ENCODE measurements at places on chromosomes 16 and 17. TPM values are rescaled to one million over a fixed set of nuclear protein-coding genes. Genes with fewer than 3 reads are reported as not detected.

- no peak for DNase-seq
- H3K4me3 ChIP-seq = no peak overlapping the region
- H3K36me3 ChIP-seq = no peaks in the 10 kb centered on the region
- H3K27me3 ChIP-seq = no peaks in the 10 kb centered on the region
- no peak overlapping the region for H3K27ac ChIP-seq
Measured at GRCh38 chr16:14196011-14196410, 124.9 kb downstream of the MRTFB start.

Gene SLC12A3
- total RNA-seq = not detected

- H3K4me3 ChIP-seq = no peak overlapping the region
- H3K36me3 ChIP-seq = peaks cover 42% of the 10 kb centered on the region
- no peak for DNase-seq
Measured at GRCh38 chr17:1362065-1362848, 37.8 kb downstream of the YWHAE start.

GRCh38 chr17:82611140-82612058 lies 36.8 kb downstream of the WDR45B start:
- H3K4me1 ChIP-seq = no peaks in the 10 kb centered on the region
- H3K27me3 ChIP-seq = no peaks in the 10 kb centered on the region
- no peak for DNase-seq
- H3K4me3 ChIP-seq = no peak overlapping the region

Gene PSMD3
- total RNA-seq = 198 TPM

DNA sequence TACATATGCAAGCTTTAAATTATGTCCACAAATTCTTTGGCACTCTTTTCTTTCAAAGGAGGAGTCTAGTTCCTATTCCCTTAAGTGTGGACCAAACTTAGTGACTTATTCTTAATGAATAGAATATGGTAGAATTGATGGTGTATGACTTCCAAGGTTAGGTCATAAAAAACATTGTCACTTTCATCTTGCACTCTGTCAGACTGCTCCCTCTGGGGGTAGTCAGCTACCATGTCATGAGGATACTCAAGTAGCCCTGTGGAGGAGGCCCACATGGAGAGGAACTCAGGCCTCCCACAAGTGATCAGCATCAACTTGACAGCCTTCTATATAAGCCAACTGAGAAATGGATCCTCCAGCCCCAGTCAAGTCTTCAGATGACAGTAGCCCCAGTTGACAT lies 58.0 kb upstream of the SCNN1B start:
- no peaks in the 10 kb centered on the region for H3K36me3 ChIP-seq
- no peak for DNase-seq
- no peak overlapping the region for H3K4me3 ChIP-seq
- H3K27ac ChIP-seq = no peak overlapping the region
- no peaks in the 10 kb centered on the region for H3K4me1 ChIP-seq
- no peaks in the 10 kb centered on the region for H3K27me3 ChIP-seq

- no peak overlapping the region for H3K27ac ChIP-seq
- no peak overlapping the region for H3K4me3 ChIP-seq
- H3K36me3 ChIP-seq = no peaks in the 10 kb centered on the region
- no peak for DNase-seq
- no peaks in the 10 kb centered on the region for H3K27me3 ChIP-seq
Measured at GRCh38 chr16:21239646-21240045, 6.1 kb downstream of the ANKS4B start.

GRCh38 chr17:82202981-82203380 lies 9.7 kb downstream of the CCDC57 start:
- no peaks in the 10 kb centered on the region for H3K36me3 ChIP-seq
- no peak overlapping the region for H3K27ac ChIP-seq
- peaks cover 2% of the 10 kb centered on the region for H3K4me1 ChIP-seq
- no peaks in the 10 kb centered on the region for H3K27me3 ChIP-seq
- no peak overlapping the region for H3K4me3 ChIP-seq

DNA sequence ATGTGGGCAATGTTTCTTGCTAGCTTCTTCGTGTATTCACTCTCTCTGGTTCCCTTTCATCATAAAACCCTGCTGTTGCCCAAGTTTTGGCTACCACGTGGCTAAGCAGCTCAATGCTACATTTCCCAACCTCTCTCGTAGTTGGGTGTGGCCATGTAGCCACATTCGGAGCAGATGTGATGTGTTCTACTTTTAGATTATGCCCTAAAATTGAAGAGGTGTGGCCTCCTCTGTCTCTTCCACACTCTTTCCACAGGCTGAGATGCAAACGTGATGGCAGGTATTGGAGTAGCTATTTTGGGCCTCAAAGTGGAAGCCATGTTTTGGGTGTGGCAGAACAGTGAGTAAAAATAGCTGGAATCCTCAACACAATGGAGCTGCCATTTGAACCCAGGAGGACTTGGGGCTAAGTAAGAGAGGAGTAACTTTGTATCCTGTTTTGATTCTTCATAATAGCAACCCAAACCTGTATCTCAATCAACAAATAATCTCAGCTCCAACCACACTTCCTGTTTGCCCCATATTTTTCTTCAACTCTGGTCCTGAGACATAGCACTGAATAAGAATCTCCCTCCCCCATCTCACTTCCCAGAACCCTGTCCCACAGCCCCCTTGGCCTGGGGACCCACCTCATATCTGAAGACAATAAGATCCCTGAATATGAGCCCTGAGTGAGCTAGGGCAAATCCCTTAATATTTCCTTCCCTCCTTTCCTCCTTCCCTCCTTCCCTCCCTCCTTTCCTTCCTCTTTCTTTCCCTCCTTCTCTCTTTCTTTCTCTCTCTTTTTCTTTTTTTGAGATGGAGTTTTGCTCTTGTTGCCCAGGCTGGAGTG lies 4.0 kb downstream of the NUPR1 start:
- H3K27ac ChIP-seq = no peak overlapping the region
- H3K27me3 ChIP-seq = no peaks in the 10 kb centered on the region
- no peaks in the 10 kb centered on the region for H3K36me3 ChIP-seq
- 0 out of 2 replicates have a peak, but pooled peaks cover 2% of the 10 kb centered on the region for H3K4me1 ChIP-seq

DNA sequence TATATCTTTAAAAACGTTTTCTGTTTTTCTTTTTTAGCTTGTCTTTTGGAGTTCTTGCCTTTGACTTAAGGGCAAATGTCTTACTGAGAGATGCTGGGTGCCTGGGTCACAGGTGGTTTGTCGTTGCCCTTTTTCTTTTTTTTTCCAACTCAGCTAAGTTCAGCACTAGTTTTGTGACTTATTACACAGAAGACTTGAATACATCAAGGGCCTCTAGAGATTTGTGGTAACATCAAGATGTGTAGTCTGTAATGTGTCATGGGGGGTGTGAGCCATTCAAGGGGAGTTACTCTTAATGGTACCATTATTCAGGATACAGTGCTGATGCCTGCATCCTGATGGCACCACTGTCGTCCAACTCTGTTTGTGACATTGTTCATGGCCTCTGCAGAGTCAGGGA lies 95.1 kb downstream of the PRKCA start:
- no peaks in the 10 kb centered on the region for H3K4me1 ChIP-seq
- no peaks in the 10 kb centered on the region for H3K27me3 ChIP-seq
- H3K36me3 ChIP-seq = no peaks in the 10 kb centered on the region

- 0 out of 2 replicates have a peak, but pooled peaks cover 2% of the 10 kb centered on the region for H3K36me3 ChIP-seq
- H3K27me3 ChIP-seq = no peaks in the 10 kb centered on the region
- H3K4me1 ChIP-seq = no peaks in the 10 kb centered on the region
- H3K4me3 ChIP-seq = no peak overlapping the region
- peak; percentile 54 for DNase-seq
- no peak overlapping the region for H3K27ac ChIP-seq
Measured at GRCh38 chr17:58710948-58711552, 18.6 kb downstream of the RAD51C start.

GRCh38 chr16:88971371-88972097 lies 5.5 kb downstream of the CBFA2T3 start:
- no peak overlapping the region for H3K4me3 ChIP-seq
- H3K27ac ChIP-seq = no peak overlapping the region
- no peak for DNase-seq

Gene OTOP2
- total RNA-seq = not detected

DNA sequence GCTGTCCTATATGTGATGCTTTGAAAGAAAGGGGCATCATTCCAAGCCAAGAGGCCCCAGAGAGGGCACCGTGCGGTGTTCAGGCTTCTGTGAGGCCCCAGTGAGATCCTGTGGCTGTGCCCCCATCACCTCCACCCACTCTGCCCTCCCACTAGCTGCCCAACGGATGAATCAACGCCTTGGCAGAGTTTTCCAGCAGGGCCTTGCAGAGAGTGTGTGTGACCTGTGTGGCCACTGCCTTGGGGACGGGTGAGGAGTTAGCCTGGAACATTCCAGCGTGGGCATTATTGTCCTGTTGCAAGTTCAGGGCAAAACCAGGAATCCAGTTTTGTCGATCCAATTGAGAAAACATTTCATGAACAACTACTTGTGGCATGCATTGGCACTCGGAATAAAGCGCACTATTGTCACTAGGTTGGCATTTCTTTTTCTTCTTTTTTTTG lies 53.7 kb downstream of the SF3B3 start:
- H3K27me3 ChIP-seq = no peaks in the 10 kb centered on the region
- H3K4me3 ChIP-seq = no peak overlapping the region
- H3K36me3 ChIP-seq = peaks cover 24% of the 10 kb centered on the region
- DNase-seq = no peak

GRCh38 chr17:53039981-53040380 lies 782.7 kb upstream of the KIF2B start:
- DNase-seq = no peak
- H3K27me3 ChIP-seq = no peaks in the 10 kb centered on the region
- no peaks in the 10 kb centered on the region for H3K4me1 ChIP-seq

GRCh38 chr17:79137789-79138165 lies 63.2 kb downstream of the ENGASE start:
- H3K4me1 ChIP-seq = no peaks in the 10 kb centered on the region
- H3K27me3 ChIP-seq = no peaks in the 10 kb centered on the region
- no peak overlapping the region for H3K27ac ChIP-seq
- no peaks in the 10 kb centered on the region for H3K36me3 ChIP-seq
- no peak overlapping the region for H3K4me3 ChIP-seq
- no peak for DNase-seq

DNA sequence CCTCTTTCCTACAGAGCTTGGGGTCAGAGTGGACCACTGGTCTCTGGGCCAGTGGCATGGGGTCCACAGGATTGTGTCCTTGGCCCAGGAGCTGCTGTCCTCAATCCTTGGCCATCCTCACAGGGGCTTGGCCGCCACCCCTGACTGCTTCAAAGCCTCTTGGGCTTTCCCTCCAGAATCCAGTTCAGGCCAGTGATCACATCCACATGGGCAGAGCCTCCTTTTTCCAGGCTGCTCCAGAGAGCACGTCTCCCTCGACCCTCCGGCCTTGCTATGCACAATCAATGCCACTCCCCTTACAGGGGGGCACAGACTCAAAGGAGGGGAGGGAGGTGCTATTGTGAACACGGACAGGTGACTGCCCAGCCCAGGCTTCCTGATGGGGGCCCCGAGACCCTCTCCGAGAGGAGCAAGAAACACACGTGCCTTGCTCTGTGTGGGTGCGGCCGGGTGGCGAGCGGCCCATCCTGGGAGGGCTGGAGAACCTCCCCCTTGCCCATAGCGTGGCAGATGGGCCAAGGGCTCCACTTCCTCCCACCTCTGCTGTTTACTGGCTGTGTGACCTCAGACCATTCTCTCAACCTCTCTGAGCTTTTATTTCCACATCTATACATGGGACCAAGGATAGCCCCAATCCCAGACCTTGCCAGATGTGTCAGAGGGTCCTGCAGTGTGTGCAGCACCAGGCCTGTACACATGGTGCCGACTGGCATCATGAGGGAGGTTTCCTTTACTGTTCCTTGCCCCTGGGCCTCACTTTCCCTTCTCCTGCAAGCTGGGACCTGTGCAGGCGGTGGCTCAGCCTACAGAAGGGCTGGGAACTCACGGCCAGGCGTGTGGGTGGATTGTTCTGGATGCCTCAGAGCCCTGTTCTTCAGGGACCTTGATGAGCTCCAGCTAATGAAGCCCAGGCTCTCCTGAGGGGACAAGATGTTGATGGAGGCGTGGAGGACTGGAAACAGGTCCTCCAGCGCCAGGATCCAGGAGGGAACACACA lies 229.0 kb upstream of the GSE1 start:
- H3K4me3 ChIP-seq = no peak overlapping the region
- DNase-seq = no peak
- no peaks in the 10 kb centered on the region for H3K27me3 ChIP-seq
- H3K4me1 ChIP-seq = no peaks in the 10 kb centered on the region

DNA sequence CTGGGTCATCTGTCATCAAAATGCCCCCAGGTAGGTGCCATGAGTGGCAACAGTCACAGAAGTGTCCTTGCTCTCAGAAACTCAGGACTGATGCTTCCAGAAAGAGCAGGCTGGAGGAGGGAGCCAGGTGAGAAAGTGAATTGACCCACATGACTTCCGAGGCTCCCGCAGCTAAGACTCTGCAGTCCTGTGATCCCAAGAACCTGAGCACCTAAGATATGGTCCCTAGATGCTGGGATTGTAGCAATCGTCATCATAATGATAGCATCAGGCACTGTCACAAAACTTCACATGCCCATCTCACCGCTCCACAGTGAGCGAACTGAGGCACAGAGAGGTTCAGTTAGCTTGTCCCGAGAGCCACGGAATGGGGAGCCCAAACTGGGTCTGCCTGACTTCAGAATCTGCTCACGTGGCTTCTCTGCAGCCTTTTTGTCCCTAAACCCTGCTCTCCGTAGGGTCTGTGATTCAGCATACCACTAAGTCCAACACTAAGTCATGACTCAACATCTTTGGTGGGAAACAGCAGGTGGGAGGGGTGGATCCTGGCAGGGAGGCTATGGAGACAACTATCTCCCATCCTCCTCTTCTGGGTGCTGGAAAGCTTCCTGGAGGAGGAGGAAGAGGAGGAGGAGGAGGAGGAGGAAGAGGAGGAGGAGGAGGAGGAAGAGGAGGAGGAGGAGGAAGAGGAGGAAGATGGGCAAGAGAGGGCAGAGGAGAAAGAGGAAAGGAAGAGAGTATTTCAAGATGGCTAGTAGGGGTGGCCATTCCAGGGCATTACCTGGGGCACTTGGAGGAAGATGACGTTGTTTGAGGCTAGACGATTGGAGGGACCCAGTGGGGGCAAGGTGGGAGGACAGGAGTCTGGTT lies 55.5 kb upstream of the DLX4 start:
- H3K27ac ChIP-seq = no peak overlapping the region
- no peak for DNase-seq
- H3K36me3 ChIP-seq = no peaks in the 10 kb centered on the region
- H3K4me3 ChIP-seq = no peak overlapping the region
- peaks cover 19% of the 10 kb centered on the region for H3K4me1 ChIP-seq

- DNase-seq = no peak
- no peak overlapping the region for H3K4me3 ChIP-seq
- no peaks in the 10 kb centered on the region for H3K4me1 ChIP-seq
- peaks cover 3% of the 10 kb centered on the region for H3K36me3 ChIP-seq
Measured at GRCh38 chr17:37429453-37429852, 22.8 kb downstream of the TADA2A start.

Gene KRTAP4-9
- not detected for total RNA-seq

DNA sequence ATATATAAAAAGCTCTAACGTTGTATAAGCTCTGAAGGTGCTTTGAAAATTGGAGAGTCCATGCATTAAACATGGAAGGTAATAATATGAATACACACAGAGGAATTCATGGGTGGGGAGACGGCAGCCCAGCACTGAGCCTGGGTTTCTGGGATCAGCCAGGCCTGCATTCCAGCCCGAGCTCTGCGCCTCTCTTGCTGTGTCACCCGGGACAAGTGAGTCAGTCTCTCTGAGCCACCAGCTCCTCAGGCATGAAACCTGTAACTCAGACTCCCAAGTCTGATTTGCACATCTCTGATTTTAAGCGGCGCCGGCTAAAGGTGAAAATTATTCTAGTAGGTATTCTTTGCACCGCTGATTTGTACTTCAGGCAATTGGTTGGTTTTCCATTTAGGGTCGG lies 238.8 kb downstream of the MRTFB start:
- peak overlapping the region; percentile 63 for H3K27ac ChIP-seq
- H3K4me3 ChIP-seq = no peak overlapping the region
- no peaks in the 10 kb centered on the region for H3K27me3 ChIP-seq
- H3K4me1 ChIP-seq = peaks cover 43% of the 10 kb centered on the region
- DNase-seq = no peak

- H3K27ac ChIP-seq = no peak overlapping the region
- no peak for DNase-seq
- no peaks in the 10 kb centered on the region for H3K36me3 ChIP-seq
- peaks cover 16% of the 10 kb centered on the region for H3K4me1 ChIP-seq
- H3K27me3 ChIP-seq = no peaks in the 10 kb centered on the region
Measured at GRCh38 chr17:27463235-27463677, 7.0 kb downstream of the KSR1 start.

Data from H1 (cell line).